ENCODE measurements at places on chromosomes 7 and 10.

- no peak for DNase-seq
These were observed 249.7 kb downstream of the CREB5 start for GRCh38 chr7:28661826-28662595.

GRCh38 chr7:92056286-92056685, 78.0 kb downstream of the CYP51A1 start:
- no peak for DNase-seq

DNA sequence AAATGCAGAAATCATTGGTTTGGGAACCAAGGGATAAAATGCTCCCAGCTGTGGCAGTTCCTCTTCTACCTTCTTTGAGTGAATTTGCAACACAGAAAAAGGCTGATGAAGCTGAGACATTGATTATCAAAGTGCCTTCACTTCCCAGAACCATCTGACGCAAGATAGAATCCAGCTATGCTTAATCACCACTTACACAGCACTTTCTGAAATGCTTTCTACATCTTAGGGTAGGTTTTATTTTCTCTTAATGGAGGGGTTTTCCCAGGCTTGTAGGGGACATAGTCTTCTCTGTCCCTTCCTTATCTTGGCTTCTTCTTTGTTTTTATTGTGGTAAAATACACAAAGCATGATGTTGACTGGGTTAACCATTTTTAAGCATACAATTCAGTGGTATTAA, 332.6 kb upstream of the ZNF32 start:
- no peak for DNase-seq

DNA sequence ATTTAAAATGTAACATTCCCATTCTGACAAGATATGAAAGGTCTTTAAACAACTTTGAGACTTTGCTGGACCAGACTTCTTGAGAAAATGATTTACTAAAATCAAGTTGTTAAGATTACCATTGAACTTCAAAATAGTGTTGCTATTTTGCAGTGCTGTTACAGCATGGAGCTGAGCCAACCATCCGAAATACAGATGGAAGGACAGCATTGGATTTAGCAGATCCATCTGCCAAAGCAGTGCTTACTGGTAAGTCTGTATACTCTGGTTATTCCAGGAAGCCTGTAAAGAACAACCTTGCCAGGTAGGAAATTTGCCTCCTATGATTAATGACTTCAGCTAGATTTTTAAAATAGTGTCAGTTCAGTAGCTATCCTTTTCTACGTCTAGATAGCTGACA, 18.8 kb downstream of the TNKS2 start:
- no peak for DNase-seq

DNA sequence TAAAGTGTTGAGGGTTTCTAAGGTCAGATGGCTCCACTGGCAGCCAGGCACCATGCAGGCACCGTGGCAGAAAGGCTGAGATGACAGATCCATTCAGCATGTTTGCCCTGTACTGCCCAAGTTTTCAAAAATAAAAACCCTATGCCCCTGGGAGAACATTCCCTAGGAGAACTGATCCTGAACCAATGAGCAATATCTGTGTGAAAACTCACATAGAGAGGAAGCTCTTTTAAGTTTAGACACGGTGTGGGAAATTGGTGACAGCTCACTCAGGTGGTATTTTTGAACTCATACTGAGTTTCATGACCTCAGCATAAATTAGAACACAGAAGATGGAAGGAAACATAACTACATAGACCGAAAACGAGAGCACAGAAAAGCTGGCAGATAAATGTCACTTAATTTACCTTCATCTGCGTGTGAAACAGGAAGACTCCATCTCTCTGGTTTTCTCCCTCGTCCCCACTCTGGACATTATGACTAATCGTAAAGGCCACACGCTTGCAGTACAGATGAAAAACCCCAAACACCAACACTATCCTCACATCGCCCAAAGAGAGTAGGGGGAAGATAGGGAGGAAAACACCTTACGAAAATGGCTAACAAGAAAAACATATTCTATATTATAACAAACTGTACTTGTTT, 127.8 kb downstream of the ICA1 start:
- no peak for DNase-seq

Data from activated T-helper 1 cell treated with anti-CD3 and anti-CD28 coated beads, Interleukin-2, amount 50 U/mL, for 16 hours (primary cell).